ENCODE measurements at places on chromosomes 3 and 15.

DNA sequence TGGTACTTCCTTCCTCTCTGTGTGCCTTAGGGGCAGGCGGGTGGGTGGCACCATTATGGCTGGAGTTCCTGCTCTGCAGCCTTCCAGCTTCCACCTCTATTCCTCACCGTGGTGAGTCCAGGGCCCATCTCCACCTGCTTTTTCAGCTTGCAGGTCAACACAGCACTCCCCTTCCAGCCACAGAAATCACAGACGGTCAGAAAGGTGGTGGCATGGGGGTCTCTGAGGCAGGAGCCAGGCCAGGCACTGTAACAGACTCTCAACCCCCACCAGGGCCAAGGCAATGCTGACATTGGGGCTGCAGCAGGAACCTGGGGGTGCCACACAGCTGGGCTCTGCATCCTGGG is 16.6 kb downstream of the KLF15 start:
- no peak for DNase-seq

GRCh38 chr3:35707904-35708303 is 68.6 kb downstream of the ARPP21 start:
- DNase-seq, result no peak

- no peak for DNase-seq
These were observed 248.3 kb downstream of the IL5RA start for GRCh38 chr3:2861920-2862319.

DNA sequence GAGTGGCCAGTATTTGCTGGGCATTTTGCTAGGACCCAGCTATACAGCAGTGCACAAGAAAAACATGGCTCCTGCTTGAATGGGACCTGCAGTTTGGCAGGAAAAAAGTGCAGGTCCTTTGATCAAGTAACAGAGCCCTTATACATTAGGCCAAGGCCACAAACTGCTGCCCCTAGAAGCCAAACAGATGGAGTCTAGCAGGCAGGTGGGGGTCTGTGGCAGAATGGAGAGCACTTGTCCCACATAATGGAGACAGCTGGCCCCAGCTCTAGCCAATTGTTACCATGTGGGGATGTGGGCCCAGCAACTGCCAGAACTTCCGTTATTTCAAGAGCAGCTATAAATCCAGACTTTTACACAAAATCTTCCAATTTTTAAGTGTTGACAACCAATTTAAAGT is 79.3 kb downstream of the SHQ1 start:
- DNase-seq, result no peak

GRCh38 chr3:132542577-132542976 is 54.5 kb upstream of the ACKR4 start:
- no peak for DNase-seq

DNA sequence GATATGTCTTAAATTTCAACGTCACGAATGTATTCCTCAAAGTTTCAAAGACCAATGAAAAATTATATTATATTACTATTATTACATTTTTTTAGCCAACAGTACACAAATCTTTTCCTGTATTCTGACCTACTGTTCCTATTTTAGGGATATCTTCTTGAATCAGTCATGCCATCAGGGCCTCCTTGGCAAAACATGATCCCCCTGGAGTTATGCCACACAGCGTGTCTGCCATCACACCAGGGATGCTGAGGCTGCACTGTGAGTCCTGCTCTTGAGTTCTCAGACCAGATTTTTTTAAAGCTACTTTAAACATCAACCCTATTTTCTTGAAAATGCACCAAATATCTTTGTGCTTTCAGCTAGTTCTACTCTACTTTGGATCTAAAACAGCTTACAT is 425.9 kb upstream of the ZNF385D start:
- DNase-seq, result no peak

DNA sequence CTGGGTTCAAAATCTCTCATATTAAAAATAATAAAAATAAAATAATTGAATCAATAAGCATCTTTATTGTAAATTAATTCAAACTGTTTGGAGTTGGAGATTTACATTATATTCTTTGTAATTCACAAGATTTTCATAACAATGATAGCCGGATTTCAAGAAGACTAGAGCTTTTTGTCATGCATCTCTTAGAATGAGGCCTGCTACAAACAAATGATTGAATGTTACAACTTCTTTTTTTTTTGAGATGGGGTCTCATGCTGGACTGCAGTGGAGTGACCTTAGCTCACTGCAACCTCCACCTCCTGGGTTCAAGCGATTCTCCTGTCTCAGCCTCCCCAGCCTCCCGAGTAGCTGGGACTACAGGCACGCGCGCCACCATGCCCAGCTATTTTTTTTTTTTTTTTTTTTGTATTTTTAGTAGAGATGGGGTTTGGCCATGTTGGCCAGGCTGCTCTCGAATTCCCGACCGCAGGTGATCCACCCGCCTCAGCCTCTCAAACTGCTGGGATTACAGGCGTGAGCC is 3.5 kb downstream of the SLTM start:
- no peak for DNase-seq

DNA sequence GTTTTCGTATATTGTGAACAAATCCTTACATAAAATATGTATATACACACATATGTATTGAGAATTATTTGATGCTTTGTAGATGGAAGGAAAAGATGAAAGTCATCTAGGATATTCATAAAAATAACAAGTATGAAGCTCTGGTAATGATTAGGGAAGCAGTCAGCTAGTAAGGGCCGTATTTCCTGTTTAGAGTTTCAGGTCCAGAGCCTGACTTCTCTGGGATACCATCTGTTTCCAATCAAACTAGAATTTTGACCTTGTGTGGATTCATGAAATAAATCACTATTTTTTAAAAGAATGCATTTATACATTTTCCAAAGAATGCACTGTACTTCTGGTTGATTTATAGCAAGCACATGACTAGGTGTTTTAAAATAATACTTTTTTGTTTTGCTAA is 156.1 kb upstream of the CGNL1 start:
- DNase-seq, result no peak

DNA sequence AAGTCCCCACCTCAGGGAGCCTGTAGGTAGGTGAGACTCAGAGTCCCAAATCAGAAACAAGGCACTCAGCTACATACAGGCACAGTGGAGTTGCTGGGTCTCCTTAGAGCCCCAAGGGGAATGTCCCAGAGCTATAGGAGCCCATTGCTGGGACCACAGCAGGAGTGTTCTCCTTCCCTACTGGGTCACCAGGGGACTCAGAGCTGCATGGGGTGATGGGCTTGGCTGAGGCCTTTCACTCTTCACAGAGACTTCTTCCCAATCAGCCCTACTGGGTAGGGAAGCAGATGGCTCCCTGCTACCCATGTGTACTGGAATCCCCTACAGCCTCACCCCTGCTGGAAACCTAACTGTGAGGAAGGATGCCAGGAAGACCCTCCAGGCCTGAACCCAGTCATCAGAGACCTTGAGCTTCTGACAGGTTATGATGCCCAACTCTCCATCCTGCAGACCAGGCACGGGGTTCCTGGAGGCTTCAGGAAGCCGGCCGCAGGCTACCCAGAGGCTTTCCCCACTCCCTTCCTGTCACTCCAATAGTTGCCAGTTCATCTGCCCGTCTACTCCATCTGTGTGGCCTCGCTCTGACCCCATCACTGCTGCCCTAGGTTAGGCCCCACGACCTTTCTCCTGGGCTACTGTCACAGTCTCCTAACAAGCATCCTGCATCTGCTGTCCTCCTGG is 24.0 kb downstream of the RASGRF1 start:
- DNase-seq, result no peak

- DNase-seq, result no peak
These were observed 22.1 kb downstream of the TMED3 start for GRCh38 chr15:79332824-79333510.

- DNase-seq, result no peak
These were observed 401.7 kb downstream of the NLGN1 start for GRCh38 chr3:173799060-173799816.

DNA sequence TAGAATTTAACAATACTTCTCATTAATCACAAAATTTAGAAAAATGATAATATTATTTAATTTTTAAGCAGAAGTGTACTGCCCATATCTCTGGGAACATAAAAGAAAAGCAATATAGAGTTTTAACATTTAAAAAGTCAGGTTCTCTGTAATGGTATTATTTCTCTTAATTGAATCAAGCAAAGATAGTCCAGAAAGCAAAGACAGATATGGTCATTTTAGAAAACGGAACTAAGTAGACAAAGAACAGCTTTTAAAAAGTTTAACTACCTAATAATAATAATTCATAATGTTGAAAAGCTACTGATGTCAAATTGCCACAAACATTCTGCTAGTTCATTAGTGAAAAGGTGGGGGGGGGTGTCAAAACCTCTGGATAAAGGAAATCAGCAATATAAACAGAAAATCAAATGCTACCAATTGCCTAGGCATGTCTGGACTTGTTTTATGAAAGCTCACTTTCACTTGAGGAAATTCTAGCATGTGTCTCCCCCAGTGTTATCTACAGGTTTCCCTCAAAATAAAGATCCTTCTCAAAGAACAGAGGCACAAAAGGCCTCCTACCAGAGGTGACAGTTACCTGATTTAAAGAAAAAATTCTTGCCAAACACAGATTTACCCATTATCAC is 1.7 kb downstream of the ZMAT3 start:
- no peak for DNase-seq

- no peak for DNase-seq
These were observed 7.5 kb downstream of the BMF start for GRCh38 chr15:40100947-40101905.

DNA sequence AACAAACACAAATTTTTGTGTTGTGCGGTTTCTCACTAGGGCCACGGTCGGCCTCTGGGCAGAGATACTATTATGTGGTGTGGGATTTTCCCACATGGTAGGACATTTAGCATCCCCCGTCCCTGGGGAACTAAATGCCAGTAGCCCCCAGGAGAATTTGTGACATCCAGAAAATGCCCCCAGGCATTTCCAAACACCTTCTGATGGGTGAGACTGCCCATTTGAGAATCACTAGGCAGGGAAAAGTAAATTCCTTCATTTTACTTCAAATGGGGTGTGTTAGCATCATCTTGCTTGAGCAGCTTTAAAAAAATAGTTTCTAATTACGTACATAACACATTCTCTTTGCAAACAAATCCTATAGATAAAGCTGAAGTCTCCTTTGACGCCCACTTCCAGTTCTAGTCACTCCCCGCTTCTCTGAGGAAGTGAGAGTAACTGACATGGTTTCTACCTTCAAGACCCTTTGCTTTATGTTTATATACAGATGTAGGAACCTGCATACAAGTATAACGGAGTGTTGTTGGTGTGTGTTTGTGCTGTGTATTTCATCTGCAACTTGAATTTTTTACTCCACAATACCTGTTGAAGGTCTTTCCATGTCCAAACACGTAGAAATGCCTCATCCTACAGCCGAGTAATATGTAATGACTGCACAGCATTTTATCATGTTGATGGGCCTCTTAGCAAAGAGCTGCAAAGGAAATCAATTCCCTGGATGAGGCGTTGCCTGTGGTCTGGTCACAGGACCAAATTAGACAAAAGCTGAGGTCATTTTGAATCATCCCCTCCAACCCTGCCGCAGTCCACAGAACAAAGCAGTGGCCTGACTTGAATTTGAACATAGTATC is 31.4 kb upstream of the ZBTB38 start:
- no peak for DNase-seq

- DNase-seq, result no peak
These were observed 28.7 kb downstream of the MORC1 start for GRCh38 chr3:109089265-109089664.

GRCh38 chr15:98904544-98904943 is 103.0 kb downstream of the PGPEP1L start:
- DNase-seq, result no peak

- no peak for DNase-seq
These were observed 483.7 kb upstream of the DPH6 start for GRCh38 chr15:36029606-36030210.

DNA sequence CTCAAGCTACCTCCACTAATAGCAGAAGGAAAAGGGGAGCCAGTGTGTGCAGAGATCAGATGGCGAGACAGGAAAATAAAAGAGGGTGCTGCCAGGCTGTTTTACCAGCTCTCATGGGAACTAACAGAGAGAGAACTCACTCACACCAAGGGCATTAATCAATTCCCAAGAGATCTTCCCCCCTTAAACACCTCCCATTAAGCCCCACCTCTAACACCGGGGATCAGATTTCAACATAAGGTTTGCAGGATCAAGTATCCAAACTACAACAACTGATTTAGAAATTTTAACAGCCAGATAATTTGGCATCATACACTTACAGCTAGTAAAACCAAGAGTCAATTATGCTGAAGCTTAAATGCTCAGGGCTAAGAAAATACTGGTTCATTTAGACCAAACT is 18.9 kb downstream of the CD200 start:
- DNase-seq, result no peak

DNA sequence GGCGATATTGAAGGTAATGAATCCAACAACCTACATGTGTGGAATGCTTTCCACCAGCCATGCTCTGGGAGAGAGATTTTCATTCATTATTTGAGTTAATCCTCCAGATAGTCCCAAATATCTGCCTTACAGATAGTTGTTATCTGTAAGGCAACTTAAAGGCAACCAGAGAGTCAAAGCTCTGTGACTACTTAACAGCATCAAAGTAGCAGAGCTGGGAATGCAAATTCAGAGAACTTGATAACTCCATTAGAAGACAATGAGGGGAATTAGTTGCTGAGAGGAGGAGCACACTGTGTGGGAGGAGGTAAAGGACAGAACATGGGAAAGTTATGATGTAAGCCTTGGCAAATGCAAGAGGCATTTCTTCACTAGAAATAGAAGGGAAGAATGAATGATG is 10.5 kb upstream of the CRBN start:
- no peak for DNase-seq

GRCh38 chr15:98076021-98076816 is 115.7 kb downstream of the ARRDC4 start:
- DNase-seq, result no peak

GRCh38 chr3:30496066-30496966 is 110.1 kb upstream of the TGFBR2 start:
- DNase-seq, result no peak

- DNase-seq, result peak; percentile 33
These were observed 66.9 kb upstream of the PRR23C start for GRCh38 chr3:139111392-139112229.

DNA sequence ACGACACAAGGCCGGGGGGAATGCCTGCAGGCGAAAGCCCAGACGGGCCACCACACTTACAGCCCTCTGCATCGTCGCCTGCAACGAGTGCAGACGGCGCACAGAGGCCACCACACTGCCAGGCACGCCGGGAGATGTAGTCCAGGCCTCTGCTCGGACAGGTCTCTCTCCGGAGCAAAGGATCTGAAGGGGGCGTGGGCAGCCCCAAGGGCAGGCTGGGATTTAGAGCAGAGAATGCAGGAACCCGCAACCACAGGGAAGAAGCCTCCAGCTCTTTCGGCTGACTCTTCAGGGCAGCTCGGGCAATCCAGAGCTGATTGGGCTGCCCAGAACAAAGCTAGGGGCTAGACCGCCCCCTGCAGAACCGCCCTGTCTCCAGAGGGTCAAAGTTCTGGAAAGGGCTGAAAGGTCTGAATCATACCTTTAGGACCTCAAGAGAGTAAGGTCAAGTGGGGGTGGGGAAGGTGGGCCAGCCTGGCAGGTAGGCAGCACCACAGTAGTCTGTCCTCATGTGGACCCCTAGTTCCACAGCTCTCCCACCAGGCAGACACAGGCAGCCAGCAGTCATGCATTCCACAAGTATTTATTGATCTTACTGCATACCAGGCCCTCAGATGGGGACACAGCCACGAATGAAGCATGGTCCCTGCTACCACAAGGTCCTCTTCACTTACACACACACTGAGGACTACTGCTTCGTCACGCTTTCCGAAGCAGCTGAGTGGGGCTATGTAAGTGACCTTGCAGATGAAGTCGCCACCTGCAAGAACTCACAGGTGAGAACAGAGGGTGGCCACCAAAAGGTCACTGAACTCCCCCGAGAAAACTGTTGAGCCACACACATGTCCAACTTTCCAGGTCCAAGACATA is at the start of gene AMT:
Gene AMT (minus strand): TSS at position 95 of the 870 bp plus-strand sequence. CDS start 23 bp downstream, at position 72.
- no peak for DNase-seq

All from CD4-positive, alpha-beta T cell treated with Interleukin-15 for 1 hour (primary cell).